ENCODE measurements at places on chromosomes 1 and 21. TPM values are rescaled to one million over a fixed set of nuclear protein-coding genes. Genes with fewer than 3 reads are reported as not detected.

The TAL1 gene
- 0.25 TPM for total RNA-seq

The LRIG2 gene
- 13.4 TPM for total RNA-seq

The TTC34 gene
- 0.15 TPM for total RNA-seq

The TBX19 gene
- total RNA-seq: 0.44 TPM

The DTL gene
- total RNA-seq: 0.87 TPM

The FCRL5 gene
- total RNA-seq: not detected

The TNFRSF8 gene
- 0.05 TPM for total RNA-seq

The C1orf141 gene
- not detected for total RNA-seq

The C1orf226 gene
- 1.7 TPM for total RNA-seq

The F13B gene
- not detected for total RNA-seq

The CELA2B gene
- not detected for total RNA-seq

The KCNK1 gene
- 2.3 TPM for total RNA-seq

The FCMR gene
- 1.6 TPM for total RNA-seq

The TPTE gene
- not detected for total RNA-seq

The KLHDC8A gene
- 2.9 TPM for total RNA-seq

The RSPH1 gene
- total RNA-seq: not detected

The WASF2 gene
- 44.5 TPM for total RNA-seq

The HSPB7 gene
- total RNA-seq: 0.10 TPM

The LCE2A gene
- total RNA-seq: not detected

The GBP7 gene
- not detected for total RNA-seq

The LCE2B gene
- total RNA-seq: not detected

The RAB25 gene
- not detected for total RNA-seq

The SLC44A3 gene
- 1.7 TPM for total RNA-seq

The RCSD1 gene
- 1.7 TPM for total RNA-seq

The SFN gene
- total RNA-seq: not detected

The LENEP gene
- total RNA-seq: not detected

The RUNX3 gene
- not detected for total RNA-seq

The TRIM58 gene
- total RNA-seq: not detected

The ATP1A2 gene
- total RNA-seq: 1.8 TPM

The NR1I3 gene
- total RNA-seq: not detected

The TMEM269 gene
- total RNA-seq: not detected

The CLCA2 gene
- 4.3 TPM for total RNA-seq

The OR10Z1 gene
- not detected for total RNA-seq

The EPHA2 gene
- total RNA-seq: 10.8 TPM

The SYDE2 gene
- total RNA-seq: 0.59 TPM

The CDCA8 gene
- total RNA-seq: 0.87 TPM

The TP53BP2 gene
- 26.2 TPM for total RNA-seq

The ARHGAP29 gene
- 40.2 TPM for total RNA-seq

The SHISAL2A gene
- total RNA-seq: not detected

The S100A8 gene
- not detected for total RNA-seq

The PLA2G4A gene
- total RNA-seq: 18.6 TPM

The GSTM5 gene
- total RNA-seq: 4.4 TPM

The HSF2BP gene
- 1.6 TPM for total RNA-seq

The FAM110D gene
- total RNA-seq: not detected

The BRINP2 gene
- total RNA-seq: not detected

The CHIA gene
- not detected for total RNA-seq

Measured in cardiac ventricle fibroblast (primary cell).